ENCODE measurements at places on chromosomes 4 and X. TPM values are rescaled to one million over a fixed set of nuclear protein-coding genes. Genes with fewer than 3 reads are reported as not detected.

DNA sequence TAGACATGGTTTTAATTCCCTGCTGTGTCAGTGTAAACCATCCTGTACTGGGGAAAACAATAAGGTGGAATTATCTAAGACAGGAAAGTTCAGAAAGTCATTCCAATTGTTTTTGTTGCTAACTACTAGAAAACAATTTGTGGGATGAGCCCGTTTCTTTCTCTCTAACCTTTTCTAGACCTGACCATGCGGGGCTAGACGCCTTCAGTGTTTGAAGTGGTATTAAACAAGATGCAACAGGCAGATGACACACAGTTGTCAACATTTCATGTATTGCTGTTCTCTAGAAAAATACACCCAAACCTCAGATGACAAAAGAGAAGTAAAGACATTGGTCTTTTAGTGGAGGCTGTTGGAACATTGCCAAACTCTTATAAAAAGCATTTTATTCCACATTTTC, 105.7 kb downstream of the FRAS1 start:
- no peak for DNase-seq
- H3K4me3 ChIP-seq: no peak overlapping the region
- H3K36me3 ChIP-seq: no peaks in the 10 kb centered on the region
- no peak overlapping the region for H3K27ac ChIP-seq

DNA sequence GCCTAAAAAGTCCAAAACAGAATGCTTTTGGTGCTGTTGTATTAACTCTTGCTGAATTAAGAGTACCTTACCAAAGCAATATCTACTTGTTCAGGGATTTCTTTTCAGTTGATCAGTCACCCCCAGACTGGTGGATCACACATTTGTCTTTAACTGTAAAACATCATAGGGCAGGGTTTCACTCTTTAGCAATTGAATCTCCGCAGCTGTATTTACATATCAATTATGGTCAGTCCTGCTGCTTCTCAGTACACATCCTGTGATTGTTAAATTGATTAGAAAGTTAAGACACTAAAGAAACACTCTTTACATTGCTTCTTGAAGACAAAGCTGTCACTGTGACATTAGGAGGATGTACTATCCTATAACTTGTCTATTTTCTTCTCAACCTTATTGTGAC, 277.1 kb upstream of the ADGRL3 start:
- no peak for DNase-seq
- H3K4me3 ChIP-seq: no peak overlapping the region
- H3K27ac ChIP-seq: no peak overlapping the region
- no peaks in the 10 kb centered on the region for H3K27me3 ChIP-seq

GRCh38 chr4:61400439-61401038, 200.4 kb downstream of the ADGRL3 start:
- no peaks in the 10 kb centered on the region for H3K36me3 ChIP-seq
- DNase-seq: no peak

DNA sequence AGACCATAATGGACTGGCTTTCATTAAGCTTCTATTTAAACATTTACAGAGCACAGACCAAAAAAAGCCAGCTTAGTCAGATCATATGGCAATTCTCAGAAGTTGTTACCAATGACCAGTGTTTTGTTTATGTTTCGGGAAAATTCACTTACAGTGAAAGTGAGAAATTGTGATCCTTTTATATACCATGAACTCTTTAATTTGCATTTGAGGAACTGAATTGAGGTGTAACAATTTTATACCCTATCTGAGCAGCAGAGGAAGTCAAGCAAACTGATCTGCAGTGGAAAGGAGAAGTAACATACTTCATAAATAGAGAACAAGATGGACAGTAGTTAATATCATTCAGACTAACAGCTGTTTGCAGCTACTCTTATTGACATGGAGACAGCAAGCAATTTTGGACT, 97.1 kb downstream of the TMA16 start:
- no peaks in the 10 kb centered on the region for H3K27me3 ChIP-seq
- no peaks in the 10 kb centered on the region for H3K36me3 ChIP-seq
- no peaks in the 10 kb centered on the region for H3K4me1 ChIP-seq
- no peak overlapping the region for H3K4me3 ChIP-seq
- H3K27ac ChIP-seq: no peak overlapping the region
- DNase-seq: no peak

- H3K27ac ChIP-seq: no peak overlapping the region
- peaks cover 67% of the 10 kb centered on the region for H3K36me3 ChIP-seq
- no peak for DNase-seq
- no peak overlapping the region for H3K4me3 ChIP-seq
- H3K4me1 ChIP-seq: peaks cover 81% of the 10 kb centered on the region
Measured at GRCh38 chr4:102815981-102816380, 11.4 kb downstream of the UBE2D3 start.

GRCh38 chr4:168522356-168522755, 25.5 kb downstream of the PALLD start:
- H3K27ac ChIP-seq: no peak overlapping the region
- peaks cover 23% of the 10 kb centered on the region for H3K27me3 ChIP-seq
- DNase-seq: no peak
- no peaks in the 10 kb centered on the region for H3K36me3 ChIP-seq
- no peak overlapping the region for H3K4me3 ChIP-seq

- DNase-seq: no peak
- H3K4me1 ChIP-seq: no peaks in the 10 kb centered on the region
- H3K27me3 ChIP-seq: peaks cover 14% of the 10 kb centered on the region
Measured at GRCh38 chr4:76857074-76857409, 40.9 kb downstream of the SOWAHB start.

GRCh38 chr4:2051086-2051485, 8.0 kb upstream of the NAT8L start:
- peaks cover 35% of the 10 kb centered on the region for H3K27me3 ChIP-seq
- H3K27ac ChIP-seq: no peak overlapping the region
- DNase-seq: no peak
- H3K4me1 ChIP-seq: no peaks in the 10 kb centered on the region
- H3K36me3 ChIP-seq: no peaks in the 10 kb centered on the region

- no peak for DNase-seq
- no peak overlapping the region for H3K27ac ChIP-seq
- no peak overlapping the region for H3K4me3 ChIP-seq
- no peaks in the 10 kb centered on the region for H3K27me3 ChIP-seq
- H3K4me1 ChIP-seq: no peaks in the 10 kb centered on the region
Measured at GRCh38 chr4:160811956-160812355, 1351.8 kb downstream of the FSTL5 start.

- no peaks in the 10 kb centered on the region for H3K27me3 ChIP-seq
- H3K4me3 ChIP-seq: no peak overlapping the region
- DNase-seq: no peak
- no peak overlapping the region for H3K27ac ChIP-seq
- no peaks in the 10 kb centered on the region for H3K4me1 ChIP-seq
Measured at GRCh38 chr4:127219232-127219631, 413.5 kb upstream of the INTU start.

DNA sequence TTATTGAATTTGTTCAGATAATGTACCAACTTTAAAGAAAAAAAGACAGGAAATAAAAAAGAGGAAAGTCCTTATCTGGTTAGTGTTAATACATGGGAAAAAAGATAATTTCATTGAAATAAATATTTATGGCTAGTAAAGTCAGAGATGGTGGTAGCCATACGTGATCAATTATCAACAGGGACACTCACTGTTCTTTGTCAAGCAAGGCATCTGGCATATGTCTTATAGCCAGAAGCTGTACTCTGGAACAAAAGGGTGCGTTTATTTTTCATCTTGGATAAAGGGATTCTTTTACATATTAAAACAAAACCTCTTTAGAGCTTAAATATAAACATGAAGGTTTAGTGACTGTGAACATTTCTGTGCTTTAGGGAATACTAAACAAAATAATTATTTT, 26.7 kb downstream of the HDX start:
- no peaks in the 10 kb centered on the region for H3K4me1 ChIP-seq
- H3K4me3 ChIP-seq: no peak overlapping the region
- no peaks in the 10 kb centered on the region for H3K36me3 ChIP-seq
- no peak for DNase-seq
- H3K27me3 ChIP-seq: no peaks in the 10 kb centered on the region

DNA sequence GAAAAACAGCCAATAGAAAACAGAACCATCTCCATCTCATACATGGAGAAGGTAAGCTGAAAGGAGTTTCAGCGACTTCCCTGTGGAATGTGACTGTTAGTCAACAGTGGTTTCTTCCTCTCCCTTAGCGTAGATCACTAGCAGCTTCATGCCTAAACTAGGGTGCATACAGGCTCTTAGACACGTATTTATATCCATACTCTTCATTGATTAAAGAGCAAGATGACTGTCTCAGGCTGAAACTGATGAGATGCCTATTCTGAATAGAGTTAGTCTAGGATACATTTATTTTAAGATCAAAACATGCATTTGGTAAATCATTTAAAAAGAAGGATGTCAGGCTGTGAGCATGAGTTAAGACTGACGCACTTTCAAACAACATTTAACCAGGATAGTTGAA, 423.3 kb downstream of the ARHGAP24 start:
- no peaks in the 10 kb centered on the region for H3K4me1 ChIP-seq
- H3K27ac ChIP-seq: no peak overlapping the region
- no peak overlapping the region for H3K4me3 ChIP-seq
- no peaks in the 10 kb centered on the region for H3K27me3 ChIP-seq
- DNase-seq: no peak

DNA sequence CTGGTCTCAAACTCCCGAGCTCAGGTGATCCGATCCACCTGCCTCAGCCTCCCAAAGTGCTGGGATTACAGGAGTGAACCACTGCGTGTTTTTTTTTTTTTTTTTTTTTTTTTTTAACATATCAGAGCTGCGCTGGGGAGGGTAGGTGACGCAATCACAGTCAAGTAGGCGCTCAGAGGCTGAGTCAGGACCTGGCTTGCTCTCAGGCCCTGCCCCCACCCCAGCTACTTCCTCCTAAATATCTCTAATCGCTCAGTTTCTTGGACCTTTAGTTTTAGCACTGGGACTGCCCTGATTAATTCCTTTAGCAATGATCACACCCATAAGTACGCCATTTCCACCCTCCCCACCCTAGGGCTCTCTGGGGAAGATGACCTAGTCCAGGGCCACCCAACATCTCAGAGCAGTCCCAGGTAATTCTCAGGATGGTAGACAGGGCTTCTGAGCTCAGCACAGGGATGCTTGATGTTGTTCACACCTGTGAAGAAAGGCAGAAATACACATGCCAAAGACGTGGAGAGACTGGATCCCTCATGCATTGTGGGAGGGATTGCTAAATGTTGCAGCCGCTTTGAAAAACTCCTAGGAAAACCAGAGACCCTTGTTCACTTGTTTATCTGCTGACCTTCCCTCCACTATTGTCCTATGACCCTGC, 50.2 kb downstream of the DDX3X start:
- H3K27me3 ChIP-seq: no peaks in the 10 kb centered on the region
- H3K27ac ChIP-seq: peak overlapping the region; percentile 31
- no peaks in the 10 kb centered on the region for H3K36me3 ChIP-seq
- peaks cover 17% of the 10 kb centered on the region for H3K4me1 ChIP-seq
- H3K4me3 ChIP-seq: no peak overlapping the region

- H3K4me3 ChIP-seq: no peak overlapping the region
- no peaks in the 10 kb centered on the region for H3K36me3 ChIP-seq
- no peak overlapping the region for H3K27ac ChIP-seq
- H3K27me3 ChIP-seq: peaks cover 16% of the 10 kb centered on the region
- DNase-seq: no peak
Measured at GRCh38 chr4:78532046-78532445, 19.5 kb upstream of the ANXA3 start.

- H3K36me3 ChIP-seq: peaks cover 7% of the 10 kb centered on the region
- no peaks in the 10 kb centered on the region for H3K27me3 ChIP-seq
- peaks cover 12% of the 10 kb centered on the region for H3K4me1 ChIP-seq
- H3K27ac ChIP-seq: no peak overlapping the region
- DNase-seq: no peak
- no peak overlapping the region for H3K4me3 ChIP-seq
Measured at GRCh38 chr4:53116954-53117353, 248.9 kb downstream of the SCFD2 start.

GRCh38 chrX:119028733-119029330, 44.0 kb upstream of the CT47C1 start:
- H3K36me3 ChIP-seq: no peaks in the 10 kb centered on the region
- no peak overlapping the region for H3K4me3 ChIP-seq
- no peak overlapping the region for H3K27ac ChIP-seq
- no peak for DNase-seq
- no peaks in the 10 kb centered on the region for H3K27me3 ChIP-seq

The TIGD4 gene
- total RNA-seq: 0.53 TPM

The PRR32 gene
- not detected for total RNA-seq

The GUCY1B1 gene
- 1.5 TPM for total RNA-seq

Data from activated CD8-positive, alpha-beta memory T cell treated with anti-CD3 and anti-CD28 coated beads, Interleukin-2, amount 10 ng/mL, durations not matched to agents 7 days and 5 days (primary cell).